ENCODE measurements at places on chromosomes 2 and 18.

GRCh38 chr2:121735518-121736074 is 1.1 kb downstream of the NIFK start:
- DNase-seq = no peak

GRCh38 chr2:216673021-216673420 is 22.3 kb downstream of the IGFBP5 start:
- DNase-seq = no peak

DNA sequence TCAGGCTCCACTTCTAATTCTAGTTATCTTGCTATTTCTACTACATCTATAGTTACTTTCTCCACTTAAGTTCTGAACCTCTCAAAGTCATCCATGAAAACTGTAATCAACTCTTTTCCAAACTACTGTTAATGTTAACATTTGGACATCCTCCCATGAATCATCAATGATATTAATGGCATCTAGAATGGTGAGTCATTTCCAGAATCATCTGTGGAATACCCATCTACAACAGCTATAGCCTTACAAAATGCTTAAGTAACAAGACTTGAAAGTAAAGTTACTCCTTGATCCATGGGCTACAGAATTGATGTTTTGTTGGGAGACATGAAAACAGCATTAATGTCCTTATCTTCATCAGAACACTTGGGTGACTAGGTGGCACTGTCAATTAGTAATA is 35.4 kb downstream of the BARD1 start:
- no peak for DNase-seq

GRCh38 chr2:131031431-131031841 is 61.8 kb downstream of the FAM168B start:
- no peak for DNase-seq

DNA sequence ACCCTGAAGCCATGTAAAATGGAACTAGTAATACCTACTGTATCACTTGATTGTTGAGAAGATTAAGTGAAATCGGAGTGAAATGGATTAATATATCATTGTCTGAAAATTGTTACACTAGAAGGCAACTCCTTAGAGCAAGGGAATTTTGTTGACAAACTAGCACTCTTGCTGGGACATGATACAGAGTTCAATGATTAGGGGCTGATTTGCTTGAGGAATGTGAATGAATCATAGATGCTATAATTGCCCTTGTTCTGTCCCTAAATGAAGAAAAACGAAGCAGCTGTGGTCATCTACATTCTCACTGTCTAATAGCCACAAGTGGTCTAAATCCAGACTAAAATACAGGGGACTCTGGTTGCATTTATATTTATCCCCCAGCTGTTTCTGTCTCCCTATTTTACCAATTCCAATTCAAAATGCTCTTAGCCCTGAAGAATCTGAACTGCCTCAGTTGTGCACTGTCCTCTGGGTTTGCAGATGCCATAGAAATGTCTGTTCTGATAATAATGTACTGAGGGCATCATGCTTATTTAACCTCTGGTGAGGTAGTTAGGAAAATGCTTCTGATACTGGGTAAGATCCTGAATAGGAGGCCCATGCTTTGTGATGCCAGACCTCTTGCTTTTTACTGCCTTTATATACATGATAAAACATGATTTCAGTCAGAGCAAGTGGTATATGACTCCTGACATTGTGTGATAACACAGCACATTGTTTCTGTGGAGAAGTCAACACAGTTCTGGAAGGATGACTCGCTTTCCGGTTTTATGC is 382.1 kb downstream of the NRXN1 start:
- DNase-seq = no peak

- DNase-seq = no peak
Measured at GRCh38 chr2:56299171-56299691, 115.4 kb downstream of the CCDC85A start.

- DNase-seq = no peak
Measured at GRCh38 chr2:127675331-127676261, at the start of gene LIMS2. LIMS2 (minus strand) TSS chr2:127675530; CDS start chr2:127675024, 506 bp downstream.

DNA sequence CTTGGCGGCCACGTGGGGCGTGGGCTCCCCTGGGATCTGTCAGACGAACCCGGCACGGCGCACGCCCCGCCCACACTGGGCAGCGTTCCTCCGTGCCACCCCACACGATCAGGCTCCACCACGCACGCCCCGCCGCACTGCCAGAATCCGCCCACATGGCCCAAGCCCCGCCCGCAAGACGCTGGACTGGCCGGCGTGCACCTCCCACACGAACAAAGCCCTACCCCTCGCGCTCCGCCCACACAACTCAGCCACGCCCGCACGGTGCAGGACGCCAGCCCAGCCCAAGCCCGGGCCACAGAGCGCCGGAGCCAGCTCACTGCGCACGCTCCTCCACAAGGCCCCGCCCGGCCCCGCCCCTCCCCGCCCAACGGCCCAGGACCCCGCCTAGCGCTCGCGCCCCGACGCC is 555 bp downstream of the TMEM18 start:
- DNase-seq = no peak

DNA sequence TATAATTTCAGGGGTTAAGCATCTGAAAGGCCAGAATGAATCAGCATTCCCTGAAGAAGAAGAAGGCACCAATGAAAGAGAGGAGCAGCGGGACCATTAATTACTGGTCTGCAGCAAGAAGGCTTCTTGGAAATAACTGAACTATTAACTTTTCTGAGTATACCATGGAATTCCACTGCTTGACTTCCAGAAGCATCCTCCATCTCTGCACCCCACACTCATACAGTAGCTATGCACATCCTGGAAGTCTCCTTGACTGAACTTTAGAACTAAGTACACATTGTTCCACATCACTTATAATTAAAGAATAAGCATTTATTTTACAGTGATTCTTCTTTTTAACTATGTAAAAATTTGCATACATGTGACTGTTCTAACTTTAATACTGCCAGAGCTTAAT is 131.5 kb downstream of the PPP1R1C start:
- no peak for DNase-seq

DNA sequence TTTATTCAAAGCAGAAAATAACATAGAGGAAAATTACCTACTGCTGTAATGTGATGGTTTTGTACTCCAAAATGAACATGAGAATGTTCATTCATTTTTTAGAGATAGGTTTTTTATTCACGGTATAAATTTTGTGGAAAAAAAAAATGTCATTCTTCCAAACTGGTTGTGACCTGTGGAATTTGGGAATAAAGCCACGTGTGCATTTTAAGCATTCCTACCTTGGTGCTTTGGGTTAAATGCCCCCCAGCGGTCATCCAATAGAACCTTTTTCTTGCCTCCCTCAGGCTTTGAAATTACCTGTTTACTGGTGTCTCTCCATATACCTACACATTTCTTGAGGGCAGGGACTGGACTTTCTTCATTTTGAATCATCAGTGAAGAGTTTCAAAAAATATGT is 740.7 kb downstream of the DPP10 start:
- DNase-seq = no peak

GRCh38 chr2:95667480-95667879 is 75.7 kb downstream of the TRIM43 start:
- DNase-seq = no peak

DNA sequence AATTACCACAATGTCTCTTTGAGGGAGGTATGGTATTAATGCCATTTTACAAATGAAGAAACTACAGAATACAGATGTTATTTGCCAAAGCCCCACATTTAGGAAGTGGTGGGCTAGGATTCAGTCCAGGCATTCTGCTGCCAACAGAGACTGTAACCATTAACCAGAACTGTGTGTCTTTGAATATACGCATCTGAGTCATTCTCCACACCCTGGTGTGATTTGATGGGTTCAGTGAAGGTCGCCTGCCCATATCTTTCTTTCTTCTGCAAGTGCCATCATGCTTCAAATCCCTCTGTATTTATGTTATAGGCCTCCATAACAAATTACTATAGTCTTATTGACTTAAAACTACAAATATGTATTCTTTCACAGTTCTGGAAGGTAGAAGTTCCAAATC is 479.0 kb upstream of the DCC start:
- DNase-seq = no peak

GRCh38 chr2:205700331-205701132 is 18.2 kb downstream of the NRP2 start:
- no peak for DNase-seq

DNA sequence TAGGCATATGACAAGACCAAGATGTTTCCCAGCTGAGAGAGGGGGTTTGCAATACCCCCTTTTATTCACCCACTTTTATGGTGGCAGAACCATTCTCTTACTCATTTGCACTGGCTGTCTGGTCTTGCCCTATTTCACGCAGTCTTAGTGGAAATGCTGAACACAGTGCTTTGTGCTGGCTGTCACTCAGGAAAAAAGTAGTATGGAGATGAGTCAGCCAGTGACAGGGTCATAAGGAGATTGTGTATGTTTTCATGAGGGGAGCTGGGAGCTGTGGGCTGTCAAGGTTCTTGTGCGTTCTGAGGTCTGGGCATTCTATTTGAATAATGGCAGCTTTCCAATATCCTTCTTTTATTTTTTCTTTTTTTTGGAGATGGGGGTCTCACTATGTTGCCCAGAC is 10.9 kb upstream of the CNRIP1 start:
- no peak for DNase-seq

DNA sequence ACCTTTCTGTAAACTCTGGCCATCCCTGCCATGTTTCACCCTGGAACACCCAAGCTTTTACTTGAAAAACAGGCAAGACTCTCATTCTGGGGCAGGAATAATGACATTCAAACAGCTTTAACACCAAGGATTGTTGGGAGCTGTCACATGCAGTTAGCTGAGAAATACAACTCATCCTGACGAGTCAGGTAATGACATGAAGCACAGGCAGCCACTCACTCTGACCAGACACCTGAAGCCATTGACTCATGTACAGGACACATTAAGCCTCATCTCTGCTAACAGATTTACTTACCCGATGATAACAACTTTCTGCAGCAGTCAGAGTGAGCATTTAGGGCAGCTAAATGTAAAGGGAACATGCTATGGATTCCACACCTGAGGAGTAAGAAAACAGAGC is 163.1 kb upstream of the PGAP1 start:
- no peak for DNase-seq

DNA sequence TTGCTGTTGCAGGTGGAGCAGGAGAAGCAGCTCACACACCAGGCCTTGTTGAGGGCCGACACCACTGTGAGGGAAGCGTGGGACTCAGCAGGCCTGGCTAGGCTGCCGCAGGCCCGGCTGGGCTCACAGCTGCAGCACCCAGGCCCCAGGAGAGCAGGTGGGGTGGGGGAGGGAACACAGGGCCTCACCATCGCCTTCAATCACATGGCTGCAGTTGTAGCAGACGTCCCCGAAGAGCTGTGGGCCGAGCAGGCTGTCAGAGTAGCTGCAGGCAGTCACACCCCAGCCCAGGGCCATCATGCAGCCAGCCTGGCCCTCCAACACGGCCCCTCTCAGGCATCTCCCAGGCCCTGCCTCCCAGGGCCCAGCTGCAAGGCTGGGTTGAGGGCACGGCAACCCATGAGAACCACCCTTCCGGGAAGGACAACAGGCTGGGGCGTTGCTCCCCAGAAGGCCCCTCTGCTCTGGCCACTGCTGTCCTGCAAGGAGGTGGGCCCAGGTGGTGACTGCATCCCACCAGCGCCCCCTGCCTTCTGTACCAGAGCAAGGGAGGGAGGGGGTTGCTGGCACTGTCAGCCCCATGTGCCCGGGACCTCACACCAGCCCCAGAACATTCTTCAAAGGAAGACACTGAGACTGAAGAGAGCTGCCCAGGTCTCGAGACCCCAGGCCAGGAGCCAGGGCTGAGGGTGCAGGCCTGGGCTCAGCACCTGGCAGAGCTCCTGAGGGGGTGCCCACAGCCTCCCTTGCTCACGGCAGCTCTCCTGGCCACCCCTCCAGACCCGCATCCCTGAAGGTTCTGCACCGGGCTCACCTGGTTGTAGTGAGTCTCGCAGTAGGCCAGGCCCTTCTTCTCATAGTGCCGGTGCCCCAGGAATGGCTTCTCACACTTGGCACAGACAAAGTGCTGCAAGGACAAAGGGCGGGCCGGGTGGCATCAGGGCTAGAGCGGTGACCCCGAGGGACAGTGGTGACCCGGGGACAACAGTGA is 5.6 kb upstream of the GPR17 start:
- no peak for DNase-seq

GRCh38 chr18:59063300-59063906 is 76.3 kb upstream of the SEC11C start:
- no peak for DNase-seq

DNA sequence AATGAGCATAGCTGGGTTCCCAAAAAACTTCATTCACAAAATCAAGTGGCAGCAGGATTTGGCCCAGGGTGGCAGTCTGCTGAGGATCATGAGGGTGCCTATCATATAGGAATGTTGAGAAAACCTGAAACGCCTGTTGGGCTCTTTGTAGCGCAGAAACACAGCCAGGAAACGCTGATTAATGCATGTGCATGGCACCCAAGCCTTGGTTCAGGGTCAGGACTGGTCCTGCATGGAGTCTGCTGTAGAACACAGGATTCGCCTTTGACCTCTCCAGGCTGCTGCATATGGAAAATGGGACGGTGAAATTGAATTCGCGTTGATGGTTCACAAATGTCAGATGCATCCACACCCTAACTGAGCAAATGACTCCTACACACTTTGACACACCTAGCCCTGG is 227.9 kb upstream of the COPS8 start:
- no peak for DNase-seq

DNA sequence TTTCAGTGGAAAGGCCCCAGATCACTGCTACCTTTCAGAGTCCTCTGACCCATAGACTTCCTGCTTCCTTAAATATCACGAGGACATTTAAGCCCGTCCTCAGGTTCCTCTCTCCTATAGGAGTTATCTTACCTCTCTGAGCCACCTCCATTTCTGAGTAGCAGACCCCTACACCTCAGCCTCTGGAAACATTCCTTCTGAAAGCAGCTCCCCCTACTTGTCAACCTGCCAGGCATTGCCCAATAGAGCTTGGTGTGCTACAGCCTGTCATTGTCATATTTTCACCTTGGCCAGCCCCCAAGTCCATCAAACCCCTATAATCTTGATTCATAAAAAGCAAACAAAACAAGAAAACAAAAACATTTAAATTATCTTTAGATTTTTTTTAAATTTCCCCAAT is 717.9 kb upstream of the SLC8A1 start:
- no peak for DNase-seq

GRCh38 chr18:58135183-58135641 is 91.2 kb downstream of the NEDD4L start:
- DNase-seq = no peak

DNA sequence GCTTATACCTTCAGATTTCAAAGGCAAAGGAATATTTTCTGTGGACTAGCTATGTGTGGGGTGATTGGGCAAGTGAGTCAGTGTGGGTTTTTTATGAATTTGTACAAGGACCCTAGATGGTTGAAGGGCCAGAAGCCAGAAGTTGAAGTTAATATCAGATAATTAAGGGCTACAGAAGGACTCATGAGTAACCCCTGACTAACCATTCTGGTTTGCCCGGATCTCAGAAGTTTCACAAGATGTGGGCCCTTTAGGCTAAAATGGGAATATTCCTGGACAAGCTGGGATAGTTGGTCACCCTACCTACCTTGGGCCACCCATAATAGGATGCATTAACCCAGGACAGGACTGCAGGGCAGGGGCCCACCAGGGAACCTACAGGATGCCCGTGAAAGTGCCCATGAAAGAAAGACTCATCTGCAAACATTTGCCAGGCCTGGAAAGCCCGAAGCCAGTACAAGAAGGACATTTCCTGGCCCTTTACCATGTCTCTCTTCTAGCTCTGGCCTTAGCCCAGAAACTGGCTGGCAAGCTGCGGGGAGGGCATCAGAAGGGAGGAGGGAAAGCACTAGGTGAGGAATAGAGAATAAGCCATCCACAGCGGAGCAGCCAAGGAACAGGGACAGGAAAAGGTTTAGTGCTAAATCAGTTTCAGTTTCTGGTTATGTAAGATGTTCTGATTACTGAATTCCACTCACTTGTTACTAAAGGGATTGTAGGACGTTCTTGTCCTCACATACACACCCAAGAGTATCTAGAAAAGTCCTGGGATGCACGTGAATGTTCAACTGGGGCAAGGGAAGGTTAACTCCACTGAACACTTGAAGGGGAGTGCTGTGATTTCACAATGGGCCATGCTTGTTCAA is 33.6 kb downstream of the GCG start:
- DNase-seq = no peak

All from stimulated activated CD4-positive, alpha-beta T cell treated with anti-CD3 and anti-CD28 coated beads, Interleukin-1b, Interleukin-23, amount 100 ng/mL, for 1 hour (primary cell).